ENCODE measurements at places on chromosomes 16 and 17. TPM values are rescaled to one million over a fixed set of nuclear protein-coding genes. Genes with fewer than 3 reads are reported as not detected.
A peak's percentile ranks its signal among the peaks of the same experiment; 100 is the strongest.

DNA sequence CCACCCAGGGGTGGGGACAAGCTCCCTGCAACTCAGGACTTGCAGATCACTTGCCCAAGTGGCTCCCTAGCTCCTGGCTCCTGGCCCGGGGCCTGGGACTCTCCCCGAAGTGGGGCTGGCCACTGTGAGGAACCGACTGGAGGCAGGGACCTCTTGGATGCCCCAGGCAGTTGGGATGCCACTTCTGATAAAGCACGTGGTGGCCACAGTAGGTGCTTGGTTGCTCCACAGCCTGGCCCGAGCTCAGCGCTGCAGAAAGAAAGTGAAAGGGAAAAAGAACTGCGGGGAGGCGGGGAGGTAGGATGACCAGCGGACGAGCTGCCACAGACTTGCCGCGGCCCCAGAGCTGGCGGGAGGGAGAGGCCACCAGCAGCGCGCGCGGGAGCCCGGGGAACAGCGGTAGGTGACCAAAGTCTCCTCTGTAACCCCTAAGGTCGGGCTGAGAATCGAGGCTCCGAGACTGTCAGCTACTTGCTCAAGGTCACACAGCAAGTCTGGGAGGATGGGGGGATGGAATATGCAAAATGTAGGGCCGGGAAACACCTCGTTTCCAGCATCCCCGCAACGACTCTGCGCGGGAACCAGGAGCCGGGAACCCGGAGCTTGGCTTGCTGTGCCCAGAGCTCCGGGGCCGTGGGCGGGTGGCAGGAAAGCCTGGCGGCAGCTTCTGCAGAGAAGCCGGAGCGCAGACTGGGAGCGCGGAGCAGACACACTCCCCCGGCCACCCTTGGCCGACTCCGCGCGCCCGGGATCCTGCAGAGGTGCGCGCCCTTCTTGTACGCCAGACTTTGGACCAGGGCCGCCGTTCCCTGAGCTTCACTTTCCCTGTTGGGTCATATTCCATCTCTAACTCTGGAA, 1.9 kb downstream of the CIITA start:
- peak; percentile 77 for DNase-seq

GRCh38 chr17:14903854-14904253, 361.3 kb downstream of the PMP22 start:
- no peak for DNase-seq

DNA sequence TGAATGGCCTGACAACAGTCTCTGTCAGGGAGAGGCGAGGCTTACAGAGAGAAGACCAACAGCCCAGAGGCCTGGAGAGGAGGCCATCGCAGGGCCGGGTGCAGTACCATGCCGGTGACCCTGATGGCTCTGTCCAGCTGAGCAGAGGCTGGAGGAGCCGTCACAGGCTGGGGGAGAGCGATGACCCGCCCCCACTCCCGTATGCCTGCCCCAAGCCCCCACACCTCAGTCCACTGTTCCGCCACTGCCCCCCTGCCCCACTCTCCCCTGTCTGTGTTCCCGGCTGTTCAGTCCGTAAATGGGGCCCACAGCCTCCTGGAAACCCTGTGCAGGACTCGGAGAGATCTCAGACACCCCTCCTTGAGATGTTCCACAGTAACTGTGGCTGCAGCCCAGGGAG, 12.8 kb upstream of the FAM83G start:
- no peak for DNase-seq

DNA sequence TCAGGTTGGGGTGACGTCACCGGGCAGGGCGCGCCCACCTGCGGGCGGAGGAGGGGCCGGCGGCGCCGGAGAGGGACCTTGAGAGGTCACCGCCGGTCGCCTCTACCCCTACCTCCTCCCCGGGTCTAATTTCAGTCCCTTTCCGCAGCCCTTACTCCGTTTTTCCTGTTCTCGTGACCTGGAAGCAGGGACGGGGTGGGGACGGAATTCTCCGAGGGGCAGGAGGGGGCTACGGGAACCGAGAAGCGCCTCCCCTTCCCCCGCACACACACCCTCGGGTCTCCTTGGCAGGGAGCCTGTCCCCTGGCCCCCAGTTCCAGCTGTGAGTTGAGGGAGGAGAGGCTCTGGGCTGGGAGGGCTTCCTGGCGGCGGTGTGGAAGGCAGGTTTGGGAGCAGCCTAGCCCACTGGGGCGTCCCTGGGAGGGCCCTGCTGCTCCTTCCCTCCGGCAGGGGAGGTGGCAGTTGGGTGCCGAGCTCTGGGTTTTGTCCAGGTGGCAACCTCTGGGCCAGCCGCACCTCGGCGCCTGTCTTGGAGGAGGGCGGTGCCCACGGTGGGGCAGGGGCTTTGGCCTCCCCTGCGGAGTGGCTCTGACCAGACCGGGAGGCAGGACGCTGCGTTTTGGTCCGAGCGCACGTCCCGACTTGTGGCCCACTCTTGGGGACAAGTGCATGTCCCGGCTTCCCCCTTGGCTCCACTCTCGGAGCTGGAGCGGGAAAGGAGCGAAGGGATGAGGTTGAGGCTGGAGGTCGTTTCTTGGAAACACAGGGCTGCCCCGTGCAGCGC, 773 bp downstream of the SYNGR3 start:
- DNase-seq, result peak; percentile 38

DNA sequence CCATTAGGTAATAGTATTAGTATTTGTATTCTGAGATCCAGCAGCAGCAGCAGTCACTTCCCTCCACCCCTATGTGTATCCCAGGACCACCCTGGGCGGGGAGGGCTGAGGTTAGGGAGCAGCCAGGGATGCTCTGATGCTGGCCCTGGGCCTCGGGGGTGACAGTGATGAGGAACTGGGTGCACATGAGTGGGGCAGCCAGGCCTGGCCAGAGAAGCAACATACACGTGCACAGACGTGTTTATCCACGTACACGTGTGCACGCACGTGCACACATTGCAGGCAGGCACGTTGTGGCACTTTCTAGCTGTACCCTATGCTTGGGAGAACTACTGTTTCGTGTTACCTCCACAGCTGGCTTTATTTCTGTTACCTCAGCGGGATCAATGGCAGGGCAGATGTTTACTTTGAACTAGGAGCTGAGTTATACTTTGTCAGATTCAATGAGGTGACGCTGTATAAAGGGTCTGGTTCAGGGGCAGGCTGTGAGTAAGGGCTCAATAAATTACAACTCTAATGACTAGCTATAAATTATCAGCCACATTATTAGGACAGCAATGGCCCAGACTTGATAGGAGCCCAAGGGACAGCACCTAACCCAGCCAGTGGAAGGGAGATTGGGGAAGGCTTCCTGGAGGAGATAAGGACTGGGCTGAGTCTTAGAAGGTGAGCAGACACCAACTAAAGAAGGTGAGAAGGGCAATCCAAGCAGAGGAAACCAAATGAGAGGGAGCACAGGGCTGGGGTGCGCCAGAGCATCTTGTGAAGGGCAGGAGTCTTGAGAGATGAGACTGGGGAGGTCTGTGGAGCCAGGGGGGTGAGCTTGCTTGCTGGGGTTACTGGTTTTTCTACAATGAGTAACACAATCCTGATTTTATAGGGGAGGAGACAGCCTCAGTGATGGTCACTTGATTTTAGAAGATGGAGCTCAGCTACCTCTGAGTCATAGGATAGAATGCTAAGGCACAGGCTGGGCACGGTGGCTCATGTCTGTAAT, 22.4 kb upstream of the CA4 start:
- no peak for DNase-seq

DNA sequence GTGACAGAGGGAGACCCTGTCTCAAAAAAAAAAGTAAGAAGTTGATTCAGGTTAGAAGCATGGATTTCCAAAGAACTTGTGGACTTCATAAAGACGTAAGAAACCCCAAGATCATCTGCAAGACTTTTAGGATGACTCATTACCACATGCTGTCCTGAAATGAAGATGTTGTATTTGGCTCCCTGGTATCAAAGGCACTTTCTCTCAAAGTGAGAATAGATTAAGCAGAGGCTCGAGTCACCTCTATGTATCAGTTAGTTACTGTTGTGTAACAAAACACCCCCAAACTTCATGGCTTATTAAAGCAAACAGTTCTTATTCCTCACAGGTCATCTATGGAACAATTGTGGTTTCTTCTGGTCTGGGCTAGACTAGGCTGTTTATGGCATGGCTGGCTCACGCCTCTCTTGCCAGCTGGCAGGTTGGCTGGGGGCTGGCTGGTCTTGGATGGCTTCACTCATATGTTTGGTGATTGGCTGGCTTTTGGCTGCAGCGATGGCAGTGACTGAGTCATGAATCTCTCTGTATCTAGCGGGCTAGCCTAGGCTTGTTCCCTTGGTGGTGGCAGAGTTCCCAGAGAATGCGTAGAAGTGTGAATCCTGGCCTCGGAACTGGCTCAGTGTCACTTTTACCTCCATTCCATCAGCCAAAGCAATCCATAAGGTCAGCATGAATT, 60.4 kb upstream of the MSI2 start:
- peak; percentile 37 for DNase-seq

GRCh38 chr17:15922586-15922985, 22.3 kb upstream of the ADORA2B start:
- no peak for DNase-seq

GRCh38 chr17:12979826-12980500, 37.9 kb downstream of the ELAC2 start:
- no peak for DNase-seq

DNA sequence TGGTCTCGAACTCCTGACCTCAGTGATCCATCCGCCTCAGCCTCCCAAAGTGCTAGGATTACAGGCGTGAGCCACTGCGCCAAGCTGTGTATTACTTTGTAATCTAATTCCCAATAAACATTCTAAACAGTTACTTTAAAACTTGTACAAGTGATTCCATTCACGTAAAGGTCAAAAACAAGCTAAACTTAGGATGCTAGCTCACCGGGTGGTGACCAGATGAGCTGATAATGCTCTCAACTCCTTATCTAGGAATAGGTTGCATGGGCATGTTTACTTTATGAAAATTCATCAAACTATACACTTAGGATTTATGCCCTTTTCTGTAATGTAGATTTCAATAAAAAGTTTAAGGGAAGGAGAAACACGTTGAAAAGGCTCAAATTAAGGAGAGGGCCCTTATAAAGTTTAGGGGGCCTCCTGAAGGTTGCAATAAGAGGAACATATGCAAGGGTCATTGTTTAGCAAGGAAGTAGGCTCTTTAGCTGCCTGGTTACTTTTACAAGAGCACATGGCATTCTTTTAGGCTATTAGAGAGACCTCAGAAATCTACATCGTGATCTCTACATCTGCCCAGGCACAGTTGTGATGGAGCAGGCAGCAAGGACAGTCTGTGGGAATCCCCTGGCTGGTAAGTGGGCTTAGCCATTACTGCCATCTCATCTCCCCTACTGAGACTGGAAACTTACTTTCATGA, 13.3 kb downstream of the CDR2 start:
- DNase-seq, result no peak

GRCh38 chr16:84677849-84678248, 22.0 kb upstream of the USP10 start:
- no peak for DNase-seq

DNA sequence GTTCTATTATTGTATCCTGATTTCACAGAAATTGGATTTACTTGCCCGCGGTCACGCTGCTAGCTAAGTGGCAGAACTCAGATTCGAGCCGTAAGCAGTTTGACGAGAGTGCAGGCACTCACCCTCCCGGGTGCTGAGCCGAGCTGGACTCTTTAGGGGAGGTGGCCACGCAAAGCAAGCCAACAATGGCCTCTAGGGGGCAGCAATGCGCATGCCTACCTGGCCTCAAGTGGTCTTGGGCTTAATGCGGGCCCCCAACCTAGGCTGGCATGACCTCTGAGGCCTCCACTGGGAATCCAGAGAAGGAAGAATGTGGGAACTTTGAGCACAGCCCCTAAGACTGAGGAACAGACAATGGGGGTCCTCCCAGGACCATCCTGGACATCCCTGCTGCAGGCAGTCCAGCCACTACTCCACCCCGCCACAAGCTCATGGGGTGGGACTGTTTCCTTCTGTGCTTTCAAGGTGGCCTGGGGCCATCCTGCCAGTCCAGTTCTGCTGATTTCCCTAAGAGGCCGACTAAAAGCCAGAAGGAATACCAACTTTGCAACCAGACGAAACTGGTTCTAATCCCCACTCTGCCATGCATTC, 276.5 kb downstream of the XYLT1 start:
- peak; percentile 76 for DNase-seq

DNA sequence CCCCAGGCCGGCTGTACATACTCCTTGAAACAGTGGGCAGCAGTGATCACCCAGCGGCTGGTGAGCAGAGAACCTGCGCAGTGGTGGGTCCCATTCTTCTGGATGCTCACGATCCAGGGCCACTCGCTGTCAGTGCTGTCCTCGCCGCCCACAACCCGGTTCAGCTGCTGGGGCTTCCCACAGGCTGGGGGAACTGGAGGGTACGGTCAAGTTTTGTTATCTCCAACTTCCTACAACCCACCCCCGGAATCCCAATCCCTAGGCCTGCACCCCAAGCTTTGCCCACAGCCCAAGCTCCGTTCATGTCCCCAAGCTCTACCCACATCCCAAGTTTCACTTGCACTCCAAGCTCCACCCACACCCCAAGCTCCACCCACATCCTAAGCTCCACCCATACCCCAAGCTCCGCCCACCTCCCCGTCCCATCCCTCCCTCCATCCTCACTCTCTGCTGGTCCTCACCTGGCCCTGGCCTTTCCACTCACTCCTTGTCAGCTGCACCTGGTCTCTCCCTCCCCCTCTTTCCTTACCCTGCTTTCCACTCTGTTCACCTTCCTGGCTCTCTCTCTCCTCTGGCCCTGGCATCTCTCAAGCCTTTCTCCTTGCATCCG, 1.8 kb downstream of the PRSS22 start:
- no peak for DNase-seq

- no peak for DNase-seq
Measured at GRCh38 chr16:74496054-74496453, 74.8 kb upstream of the CLEC18B start.

- DNase-seq, result no peak
Measured at GRCh38 chr17:15291674-15292361, 26.7 kb upstream of the PMP22 start.

DNA sequence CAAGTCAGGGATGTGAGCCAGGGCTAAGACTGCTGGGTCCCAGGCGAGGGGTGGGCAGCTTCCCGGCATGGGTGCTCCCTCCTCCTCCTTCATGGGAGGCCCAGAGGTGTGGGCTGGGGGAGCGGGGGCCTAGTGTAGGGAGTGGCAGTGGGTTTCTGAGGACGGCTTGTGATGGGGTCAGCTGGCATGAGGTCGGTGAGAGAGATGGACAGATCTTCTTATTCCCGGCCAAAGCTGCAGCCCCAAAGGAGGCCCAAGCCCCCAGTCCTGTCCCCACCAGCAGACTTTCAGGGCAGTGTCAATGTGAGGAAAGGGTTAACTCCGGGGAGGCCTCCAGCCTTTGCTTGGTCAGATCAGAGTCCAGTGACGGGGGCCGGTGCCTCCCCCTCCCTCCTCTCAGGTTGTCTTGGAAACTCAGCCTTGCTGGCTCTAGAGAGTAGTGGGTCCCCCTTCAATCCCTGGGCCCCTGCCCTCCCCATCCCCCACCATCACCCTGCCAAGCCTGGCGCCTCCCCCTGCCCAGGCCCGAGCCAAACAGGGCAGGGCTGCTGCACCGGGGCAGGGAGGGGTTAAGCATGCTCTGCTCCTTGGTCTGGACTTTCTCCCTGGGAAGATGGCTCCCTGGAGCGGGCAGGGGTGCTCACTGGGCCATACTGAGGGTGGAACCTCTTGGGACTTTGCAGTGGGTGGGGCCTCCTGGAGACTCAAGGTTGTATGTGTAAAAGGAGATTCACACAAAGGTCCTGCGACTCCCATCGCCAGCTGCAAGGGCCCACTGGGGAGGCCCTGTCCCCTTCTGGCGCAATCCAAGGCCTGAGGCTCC, 12.4 kb downstream of the NAT9 start:
- peak; percentile 61 for DNase-seq

CACNG1 gene
- 0.99 TPM for total RNA-seq

NSF gene
- 38.4 TPM for total RNA-seq

TMEM106A gene
- 8.1 TPM for total RNA-seq

NOL11 gene
- 33.2 TPM for total RNA-seq

CCL8 gene
- not detected for total RNA-seq

Data from adrenal gland (tissue), 19 donors.